Pericardium fibroblast (primary cell): ENCODE measurements at places on chromosomes 4 and X. TPM values are rescaled to one million over a fixed set of nuclear protein-coding genes. Genes with fewer than 3 reads are reported as not detected.

The ZNF674 gene
- total RNA-seq = 0.60 and 3.6 TPM in 2 replicates

The LAMTOR3 gene
- 16.5 and 32.1 TPM in 2 replicates for total RNA-seq

The NXF2 gene
- not detected in 2 replicates for total RNA-seq

The AFF2 gene
- total RNA-seq = 0.34 and 0.35 TPM in 2 replicates

The GRIA3 gene
- under 0.01 and 0.09 TPM in 2 replicates for total RNA-seq

The DTHD1 gene
- not detected in 2 replicates for total RNA-seq

The CABS1 gene
- total RNA-seq = not detected in 2 replicates

The TFE3 gene
- 39.6 and 59.0 TPM in 2 replicates for total RNA-seq

The MAGEB10 gene
- not detected in 2 replicates for total RNA-seq

The ADAMTS3 gene
- total RNA-seq = 3.0 and 4.4 TPM in 2 replicates

The SCML2 gene
- total RNA-seq = 0.93 and 0.94 TPM in 2 replicates

The CXorf49 gene
- total RNA-seq = not detected in 2 replicates

The ZNF718 gene
- 2.4 and 2.8 TPM in 2 replicates for total RNA-seq

The PRKX gene
- total RNA-seq = 2.3 and 4.1 TPM in 2 replicates

The SMIM31 gene
- not detected in 2 replicates for total RNA-seq

The TBX22 gene
- 0.12 TPM in 1 of 2 replicates, not detected in the other for total RNA-seq

The CXXC4 gene
- total RNA-seq = not detected in 2 replicates

The MAP7D2 gene
- 0.09 and 0.35 TPM in 2 replicates for total RNA-seq

The RASL11B gene
- total RNA-seq = 0.93 and 6.4 TPM in 2 replicates

The EXOC1L gene
- not detected in 2 replicates for total RNA-seq

The PLXNA3 gene
- total RNA-seq = 14.9 and 41.3 TPM in 2 replicates

The COL4A6 gene
- total RNA-seq = 1.3 and 3.5 TPM in 2 replicates

The DDX53 gene
- not detected in 2 replicates for total RNA-seq

The USP17L24 gene
- total RNA-seq = not detected in 2 replicates

The STBD1 gene
- total RNA-seq = 0.94 and 4.6 TPM in 2 replicates

The ENPEP gene
- total RNA-seq = 0.43 and 2.7 TPM in 2 replicates

The NDP gene
- total RNA-seq = not detected in 2 replicates

The ADH7 gene
- not detected in 2 replicates for total RNA-seq

The SPANXA2 gene
- not detected in 2 replicates for total RNA-seq

The CCDC120 gene
- 1.1 and 1.5 TPM in 2 replicates for total RNA-seq

The ASMT gene
- total RNA-seq = not detected in 2 replicates

The CT45A5 gene
- total RNA-seq = not detected in 2 replicates

The LEF1 gene
- 0.93 TPM in 1 of 2 replicates, not detected in the other for total RNA-seq

The TXLNG gene
- 5.0 TPM in 2 replicates for total RNA-seq

The ANK2 gene
- 30.0 and 37.6 TPM in 2 replicates for total RNA-seq

The IBSP gene
- not detected in 2 replicates for total RNA-seq

The NPNT gene
- 0.35 and 1.4 TPM in 2 replicates for total RNA-seq

The PCDH7 gene
- 32.2 and 64.8 TPM in 2 replicates for total RNA-seq

The CLTRN gene
- total RNA-seq = not detected in 2 replicates

The STATH gene
- not detected in 2 replicates for total RNA-seq

The LIMCH1 gene
- total RNA-seq = 4.8 and 6.2 TPM in 2 replicates

The ANXA3 gene
- 25.8 and 58.9 TPM in 2 replicates for total RNA-seq

The SLIT2 gene
- total RNA-seq = 9.3 and 12.0 TPM in 2 replicates

The RADX gene
- total RNA-seq = 1.1 TPM in 1 of 2 replicates, not detected in the other

The SPACA5 gene
- not detected in 2 replicates for total RNA-seq

The ADH1A gene
- not detected in 2 replicates for total RNA-seq

The MCUB gene
- 12.8 and 28.0 TPM in 2 replicates for total RNA-seq

The ARHGEF38 gene
- total RNA-seq = not detected in 2 replicates

The PRDM8 gene
- 2.2 and 6.2 TPM in 2 replicates for total RNA-seq

The MAPK10 gene
- total RNA-seq = 3.2 and 6.9 TPM in 2 replicates

The NPY1R gene
- total RNA-seq = 1.3 TPM in 1 of 2 replicates, not detected in the other

The SLC10A6 gene
- not detected in 2 replicates for total RNA-seq

The NAA11 gene
- not detected in 2 replicates for total RNA-seq

The FRYL gene
- total RNA-seq = 11.4 and 33.1 TPM in 2 replicates

The BRS3 gene
- total RNA-seq = not detected in 2 replicates

The RGN gene
- total RNA-seq = not detected in 2 replicates
